ENCODE measurements at places on chromosomes 6 and 20.

DNA sequence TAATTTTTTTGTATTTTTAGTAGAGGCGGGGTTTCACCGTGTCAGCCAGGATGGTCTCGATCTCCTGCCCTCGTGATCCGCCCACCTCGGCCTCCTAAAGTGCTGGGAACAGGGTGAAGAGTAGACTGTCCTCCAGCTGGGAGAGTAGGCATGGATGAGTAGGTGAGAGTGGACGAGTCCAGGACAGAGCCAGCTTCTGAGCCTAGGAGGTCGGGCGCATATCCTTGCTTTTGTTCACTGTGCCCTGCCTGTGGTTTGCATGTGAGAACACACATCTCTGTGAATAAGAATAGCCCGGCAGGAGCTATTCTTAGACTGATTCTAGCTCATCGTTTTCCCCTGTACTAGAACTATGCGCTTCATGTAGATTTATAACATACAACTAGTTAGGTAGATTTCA, 78.3 kb downstream of the RPP40 start:
- no peak for DNase-seq

DNA sequence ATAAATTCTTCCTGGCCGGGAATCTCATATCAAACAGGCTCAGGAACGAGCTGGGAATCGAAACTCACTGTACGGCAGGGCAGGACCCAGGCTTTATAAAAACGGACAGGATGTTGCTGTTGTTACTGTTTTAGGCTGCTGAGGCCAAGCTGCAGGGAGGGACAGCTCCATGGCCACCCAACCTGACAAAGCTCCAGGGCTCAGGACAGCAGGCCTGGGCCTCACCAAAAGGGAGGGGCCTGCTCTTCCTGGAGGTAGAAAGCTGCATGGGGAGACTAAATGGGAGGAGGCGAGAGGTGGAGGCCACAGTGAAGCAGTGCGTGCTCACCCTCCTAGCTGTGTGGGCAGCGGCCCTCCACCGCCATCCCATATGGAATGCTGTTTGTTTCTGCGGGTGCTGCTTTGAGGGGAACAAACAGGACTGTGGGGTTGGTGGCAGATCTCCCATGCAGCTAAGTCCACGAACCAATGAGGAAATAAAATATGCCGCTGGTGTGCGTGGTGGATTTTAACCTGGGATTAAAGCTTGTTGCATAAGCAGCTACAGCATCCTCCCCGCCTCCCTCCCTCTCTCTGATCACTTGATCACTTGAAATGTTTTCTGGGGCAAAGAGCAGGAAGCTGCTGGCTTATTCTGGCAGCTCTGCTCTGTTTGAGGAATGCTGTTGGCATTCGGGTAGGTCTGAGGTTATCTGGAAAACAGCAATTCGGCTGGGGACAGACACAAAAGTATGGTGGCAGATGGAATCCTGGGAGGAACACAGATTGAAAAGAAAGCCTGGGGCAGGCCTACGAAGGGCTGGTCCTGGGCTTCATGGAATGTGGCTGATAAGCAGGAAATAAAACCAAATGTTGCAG, 2.4 kb upstream of the ZMYND8 start:
- no peak for DNase-seq

GRCh38 chr6:20791944-20792343, 257.7 kb downstream of the CDKAL1 start:
- no peak for DNase-seq

DNA sequence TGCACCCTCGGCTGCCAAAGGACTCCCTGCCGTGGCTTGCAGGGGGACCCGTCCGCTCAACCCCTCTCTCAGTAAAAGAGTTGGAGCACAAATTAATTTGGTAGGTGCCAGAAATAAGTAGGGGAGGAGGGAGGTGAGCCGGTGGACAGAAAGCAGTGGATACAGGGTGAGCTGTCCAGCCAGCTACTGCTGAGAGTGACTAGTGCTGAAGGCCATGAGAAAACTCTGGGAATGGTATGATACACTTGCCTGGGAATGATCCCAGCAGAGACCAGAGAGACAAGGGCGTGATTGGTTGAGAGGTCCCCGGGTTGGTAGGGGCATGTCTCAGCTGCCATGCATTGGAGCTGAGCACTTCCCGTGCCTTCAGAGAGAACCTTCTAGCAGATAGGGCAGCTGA, 15.7 kb downstream of the FOXQ1 start:
- no peak for DNase-seq

DNA sequence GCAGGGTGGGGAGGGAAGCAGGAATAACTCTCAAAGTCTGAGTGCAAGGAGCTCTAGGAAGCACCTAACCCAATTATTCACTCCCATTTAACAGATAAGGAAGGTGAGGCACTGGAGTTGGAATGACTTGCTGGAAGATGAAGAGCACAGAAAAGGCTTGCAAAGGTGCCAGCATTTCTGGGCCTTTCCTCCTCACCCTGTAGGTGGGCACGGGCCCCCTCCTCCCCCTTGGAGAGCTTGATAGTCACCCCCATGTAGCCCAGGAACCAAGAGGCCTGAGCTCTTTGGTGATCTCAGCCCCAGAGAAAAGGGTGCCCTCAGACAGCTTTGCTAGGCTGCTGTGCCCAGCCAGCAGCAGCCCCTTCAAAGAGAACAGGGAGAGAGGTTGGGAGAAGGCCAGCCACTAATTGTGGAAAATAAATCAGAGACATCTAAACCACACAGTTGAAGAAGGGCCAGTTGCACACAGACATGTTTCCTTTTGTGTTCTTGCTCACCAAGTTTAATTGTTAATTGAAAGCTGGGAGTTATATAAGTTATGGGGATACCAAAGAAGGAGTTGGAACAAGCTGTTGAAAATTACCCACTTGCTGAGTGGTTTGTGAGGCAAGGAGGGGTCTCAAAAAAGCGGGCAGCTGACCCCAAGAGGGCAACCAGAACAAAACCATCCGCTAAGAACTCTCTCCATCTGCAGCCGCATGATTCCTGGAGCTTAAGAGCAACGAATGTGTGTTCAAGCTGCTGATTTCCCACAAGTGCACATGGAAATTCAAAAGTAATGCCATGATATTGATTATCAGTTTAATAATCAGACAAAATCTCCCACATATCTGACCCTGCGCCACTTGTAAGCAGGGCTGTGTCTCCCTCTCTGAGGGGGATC, 77.0 kb downstream of the MRPL14 start:
- no peak for DNase-seq

GRCh38 chr6:33202799-33203198, 1.7 kb upstream of the HSD17B8 start:
- DNase-seq: no peak

DNA sequence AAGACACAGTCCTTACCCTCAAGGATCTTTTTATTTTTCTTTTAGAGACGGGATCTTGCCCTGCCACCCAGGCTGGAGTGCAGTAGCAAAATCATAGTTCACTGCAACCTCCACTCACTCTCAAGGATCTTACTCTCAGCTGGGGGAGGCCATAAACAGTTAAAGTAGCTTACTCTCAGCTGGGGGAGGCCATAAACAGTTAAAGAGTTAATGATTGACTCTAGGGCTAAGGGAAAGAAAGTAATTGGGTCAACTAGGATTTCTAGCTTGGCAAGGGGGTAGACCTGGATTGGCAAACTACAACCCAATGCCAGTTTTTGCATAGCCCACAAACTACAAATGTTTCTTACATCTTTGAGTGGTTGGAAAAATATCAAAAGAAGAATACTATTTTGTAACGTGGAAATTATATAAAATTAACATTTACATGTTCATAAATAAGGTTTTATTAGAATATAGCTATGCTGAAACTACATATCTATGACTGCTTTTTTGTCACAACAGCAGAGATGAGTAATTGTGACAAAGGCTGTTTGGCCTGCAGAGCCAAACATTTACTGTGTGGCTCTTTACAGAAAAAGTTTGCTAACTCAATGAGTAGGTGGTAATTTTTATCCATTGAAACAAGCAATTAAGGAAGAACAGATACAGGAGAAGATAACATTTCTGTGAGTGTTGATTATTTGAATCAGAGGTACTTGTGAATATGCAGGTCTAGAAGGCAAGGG, 46.4 kb downstream of the PTPRA start:
- DNase-seq: no peak

GRCh38 chr6:81383472-81383871, 369.0 kb downstream of the TENT5A start:
- no peak for DNase-seq

- no peak for DNase-seq
Measured at GRCh38 chr6:52539607-52540006, 37.3 kb downstream of the TRAM2 start.

- DNase-seq: no peak
Measured at GRCh38 chr6:116221067-116221466, 32.8 kb downstream of the TSPYL4 start.

GRCh38 chr6:105449756-105450390, 47.0 kb upstream of the PREP start:
- DNase-seq: no peak

- no peak for DNase-seq
Measured at GRCh38 chr20:62872184-62872847, 10.7 kb upstream of the TCFL5 start.

GRCh38 chr6:147578159-147578558, 69.7 kb downstream of the SAMD5 start:
- DNase-seq: no peak

- no peak for DNase-seq
Measured at GRCh38 chr20:52270001-52270606, 78.5 kb upstream of the ZFP64 start.

DNA sequence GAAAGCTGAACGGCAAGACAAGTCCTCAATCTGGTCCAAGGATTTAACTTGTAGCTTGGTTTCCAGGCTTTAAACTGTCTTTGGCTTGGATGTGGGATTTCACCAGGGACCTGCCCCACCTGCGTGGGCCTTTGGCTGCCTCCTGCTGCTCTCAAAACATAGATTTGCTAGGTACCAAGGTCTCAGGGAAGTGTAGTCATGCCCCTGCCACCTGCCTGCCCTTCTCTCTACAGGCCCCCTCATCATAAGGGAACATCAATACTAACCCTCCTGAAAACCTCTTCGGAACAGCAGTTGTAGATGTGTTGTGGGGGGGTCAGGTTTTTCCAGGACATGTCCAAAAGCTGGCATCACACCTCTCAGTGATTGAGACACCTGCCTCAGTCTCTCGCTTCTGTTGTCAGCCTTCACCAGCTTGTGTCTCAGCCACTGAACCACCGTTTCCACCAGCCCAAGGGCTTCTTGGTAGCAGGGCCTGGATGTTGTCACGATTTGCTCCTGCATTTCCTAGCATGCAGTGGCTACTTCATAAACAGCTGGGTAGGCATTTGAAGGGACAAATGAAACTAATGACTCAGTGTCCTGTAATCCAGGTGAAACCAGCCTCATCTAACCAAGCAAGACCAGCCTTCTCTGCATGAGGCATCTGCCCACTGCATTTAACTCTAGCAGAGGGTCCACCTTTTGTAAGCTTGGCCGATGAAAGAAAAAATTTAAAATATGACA, 141.6 kb upstream of the THBS2 start:
- DNase-seq: no peak

DNA sequence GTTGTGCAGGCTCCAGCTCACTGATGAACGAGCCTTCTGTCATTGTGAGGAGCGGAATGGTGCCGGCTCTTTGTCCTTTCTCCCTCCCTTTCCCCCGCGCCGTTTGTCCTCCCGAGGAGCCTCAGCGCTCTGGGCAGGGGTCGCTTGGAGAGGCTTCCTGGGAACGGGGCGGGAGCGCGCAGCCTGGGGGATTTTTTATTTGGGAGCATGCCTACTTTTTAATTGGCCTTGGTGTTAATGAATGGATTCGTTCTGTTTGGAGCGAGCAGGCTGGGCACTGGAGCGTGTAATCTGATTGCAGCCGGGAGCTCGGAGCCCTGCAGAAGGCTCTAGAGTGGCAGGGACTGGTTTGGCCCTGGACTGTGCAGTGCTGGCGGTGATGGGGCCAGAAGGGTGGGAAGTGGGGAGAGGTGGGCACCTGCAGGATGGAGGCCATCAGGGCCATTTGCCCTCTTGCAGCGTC, 118.8 kb downstream of the CDH4 start:
- DNase-seq: no peak

DNA sequence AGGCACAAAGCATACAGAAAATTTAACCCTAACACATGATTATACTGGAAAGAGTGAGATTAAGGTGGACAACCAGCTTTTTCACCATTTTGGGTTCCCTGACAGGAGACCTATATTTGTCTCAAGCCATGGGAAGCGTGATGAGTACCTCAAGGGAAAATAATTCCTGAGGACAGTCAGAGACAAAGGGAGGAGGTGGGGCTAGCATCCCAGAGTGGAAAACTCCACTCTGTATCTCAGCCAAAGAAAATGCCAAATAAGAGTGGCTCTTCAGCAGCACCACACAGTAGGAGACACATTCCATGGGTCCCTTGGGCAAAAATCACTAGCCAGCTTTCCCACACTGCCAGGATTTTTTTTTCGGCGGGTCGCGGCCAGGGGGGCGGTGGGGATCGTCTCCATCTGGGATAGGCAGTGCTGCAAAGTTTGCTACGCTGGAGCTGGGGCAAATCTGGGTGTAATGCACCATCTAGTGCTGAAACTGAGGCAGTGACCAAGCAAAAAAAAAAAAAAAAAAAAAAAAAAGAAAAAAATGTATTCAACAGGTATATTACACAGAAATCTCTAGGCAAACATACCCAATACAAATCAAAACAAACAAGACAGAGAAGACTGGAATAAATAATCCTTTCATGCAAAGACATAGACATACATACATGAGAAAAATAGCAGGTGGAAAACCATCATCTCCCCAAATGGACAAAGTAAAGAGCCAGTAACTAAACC, 77.3 kb upstream of the SLC35F1 start:
- DNase-seq: no peak

DNA sequence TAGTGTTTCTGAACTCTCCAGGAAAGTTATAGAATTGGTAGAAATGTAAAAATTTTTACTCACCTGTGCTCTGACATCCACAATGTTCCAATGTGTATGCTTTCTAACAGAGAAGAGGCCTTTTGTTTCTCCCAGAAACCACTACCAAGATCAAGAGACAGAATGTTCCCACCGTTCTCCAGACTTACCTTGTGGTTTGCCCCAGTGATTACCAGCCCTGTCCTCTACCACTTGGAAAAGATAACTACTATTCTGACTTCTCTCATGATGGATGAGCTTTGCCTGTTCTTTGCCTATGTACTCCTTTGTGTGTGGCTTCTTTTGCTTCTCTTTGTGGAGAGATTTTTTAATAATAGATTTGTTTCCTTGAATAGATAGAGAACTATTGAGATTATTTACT, 173.0 kb upstream of the SCGN start:
- DNase-seq: no peak

DNA sequence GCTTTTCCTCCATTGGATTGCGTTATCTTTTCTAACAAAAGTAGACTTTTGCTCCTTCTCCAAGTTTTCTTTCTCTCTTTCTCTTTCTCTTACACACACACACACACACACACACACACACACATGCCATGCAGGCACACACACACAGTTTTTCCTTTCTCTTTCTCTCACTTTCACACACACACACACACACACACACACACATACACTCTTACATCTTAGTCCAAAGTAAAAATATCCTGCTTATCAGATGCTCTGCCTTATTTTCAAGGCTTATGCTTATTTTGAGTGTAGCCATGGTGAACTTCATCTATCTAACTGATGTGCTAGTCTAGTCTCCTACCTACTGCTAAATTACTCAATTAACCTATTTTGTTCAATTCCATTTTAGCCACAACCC, 34.4 kb upstream of the RAB23 start:
- no peak for DNase-seq

DNA sequence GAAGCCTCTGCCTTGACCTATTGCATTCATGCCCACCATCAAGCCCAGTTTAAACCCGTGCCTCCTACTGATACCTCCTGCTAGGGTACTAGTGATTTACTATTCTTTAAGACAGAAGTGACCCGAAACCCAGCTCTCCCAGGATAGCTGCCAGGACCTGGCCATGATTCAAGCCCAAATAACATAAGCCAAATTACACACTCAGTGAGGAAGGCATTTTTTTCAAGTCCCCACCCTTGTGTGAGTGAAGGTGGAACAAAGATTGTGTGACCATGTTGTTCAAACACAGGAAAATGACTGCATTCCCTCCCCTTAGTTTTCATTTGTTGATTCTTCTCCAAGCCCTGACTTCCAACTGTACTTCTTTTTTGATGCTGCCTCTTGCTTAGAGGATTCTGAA, 3.7 kb upstream of the KAT14 start:
- no peak for DNase-seq

Measured in stimulated activated CD4-positive, alpha-beta T cell treated with anti-CD3 and anti-CD28 coated beads, Interleukin-1b, Interleukin-23, amount 100 ng/mL, for 24 hours (primary cell).